ENCODE measurements at places on chromosomes 11 and 22.

DNA sequence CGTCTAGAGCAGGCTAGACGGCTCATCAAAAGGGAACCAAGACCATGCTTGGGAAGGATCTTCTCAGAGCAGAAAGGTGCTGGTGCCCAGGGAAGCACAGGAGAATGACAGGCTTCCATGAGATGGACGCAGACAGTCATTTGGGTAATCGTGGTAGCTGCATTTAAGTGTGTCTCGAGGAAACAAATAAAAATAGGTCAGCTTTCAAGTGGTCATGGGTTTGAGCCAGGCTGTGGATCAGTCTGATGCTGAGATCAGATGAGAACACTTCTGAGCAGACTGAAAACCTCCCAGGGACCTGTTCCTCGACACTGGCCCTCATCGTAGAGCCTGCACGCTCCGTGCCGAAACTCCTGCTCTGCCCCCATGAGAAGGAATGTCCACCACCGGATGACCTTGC is 4.7 kb downstream of the CARS1 start:
- no peak for DNase-seq

- DNase-seq = no peak
Observed at GRCh38 chr11:65003282-65003681, 6.5 kb upstream of the BATF2 start.

DNA sequence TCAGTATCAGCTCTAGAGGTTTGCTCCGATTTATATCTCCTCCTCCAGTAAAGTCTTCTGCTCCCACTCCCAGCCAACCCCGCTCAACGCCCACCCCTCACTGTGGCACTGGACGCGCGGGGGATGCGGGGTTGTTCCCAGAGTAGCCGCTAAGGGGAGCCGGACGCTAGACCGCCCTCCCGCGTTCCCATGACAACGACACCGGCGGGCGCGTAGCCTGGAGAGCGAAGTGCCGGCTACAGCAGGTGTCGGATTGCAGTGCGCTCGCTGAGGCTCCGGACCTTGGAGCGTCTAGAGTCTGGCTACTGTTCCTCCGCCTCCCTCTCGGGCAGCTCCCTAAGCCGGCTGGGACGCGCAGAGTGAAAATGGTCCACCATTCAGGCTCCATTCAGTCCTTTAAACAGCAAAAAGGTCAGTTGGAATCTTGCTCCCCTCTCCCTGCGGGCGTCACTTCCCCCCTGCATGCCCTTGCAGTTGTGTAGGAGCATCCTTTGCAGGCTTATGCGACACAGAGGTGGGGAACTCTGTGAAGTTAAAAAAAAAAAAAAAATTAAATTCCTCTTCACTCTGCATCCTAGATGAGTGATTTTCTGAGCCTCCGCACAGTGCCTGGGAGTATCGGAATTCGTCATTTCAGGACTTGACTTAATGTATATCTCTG is at the start of gene ANO3:
ANO3 (plus strand) TSS at position 220 of the 661 bp plus-strand sequence; CDS start at position 366, 146 bp downstream.
- no peak for DNase-seq

GRCh38 chr11:116333001-116333535 is 439.7 kb downstream of the BUD13 start:
- DNase-seq = no peak

DNA sequence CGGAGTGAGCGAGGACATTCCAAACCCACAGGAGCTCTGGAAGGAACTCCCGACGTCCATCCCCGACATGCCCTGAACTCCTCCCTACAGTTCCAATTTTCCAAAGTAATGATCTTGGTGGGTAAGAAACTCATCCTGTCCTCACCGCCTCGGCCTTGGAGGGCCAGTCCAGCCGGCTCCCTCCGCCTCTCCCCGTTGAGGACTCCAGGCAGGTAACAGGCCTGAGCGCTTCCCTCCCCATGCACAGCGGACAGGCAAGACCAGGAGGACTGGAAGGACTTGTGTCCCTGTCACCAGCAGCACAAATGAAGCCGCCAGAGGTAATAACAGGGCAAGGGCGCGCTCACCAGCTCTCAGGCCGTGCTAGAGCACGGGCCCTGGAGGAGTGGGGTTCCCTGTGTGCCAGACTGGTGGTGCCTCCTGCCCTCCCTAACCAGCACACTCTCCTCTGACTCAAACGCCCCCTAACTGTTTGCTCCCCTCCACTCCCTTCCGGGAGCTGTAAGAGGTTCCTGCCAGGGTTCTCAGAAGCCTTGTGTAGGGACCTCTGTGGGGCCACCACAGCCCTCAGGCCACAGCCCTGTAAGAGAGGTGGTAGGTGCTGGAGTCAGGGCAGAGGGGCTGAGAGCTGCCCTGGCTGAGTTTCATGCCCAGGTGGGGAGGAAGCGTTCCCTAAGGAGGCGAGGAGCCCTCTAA is 17.1 kb downstream of the OVOL1 start:
- DNase-seq = no peak

GRCh38 chr22:21845558-21846453 is 21.6 kb downstream of the MAPK1 start:
- DNase-seq = no peak

DNA sequence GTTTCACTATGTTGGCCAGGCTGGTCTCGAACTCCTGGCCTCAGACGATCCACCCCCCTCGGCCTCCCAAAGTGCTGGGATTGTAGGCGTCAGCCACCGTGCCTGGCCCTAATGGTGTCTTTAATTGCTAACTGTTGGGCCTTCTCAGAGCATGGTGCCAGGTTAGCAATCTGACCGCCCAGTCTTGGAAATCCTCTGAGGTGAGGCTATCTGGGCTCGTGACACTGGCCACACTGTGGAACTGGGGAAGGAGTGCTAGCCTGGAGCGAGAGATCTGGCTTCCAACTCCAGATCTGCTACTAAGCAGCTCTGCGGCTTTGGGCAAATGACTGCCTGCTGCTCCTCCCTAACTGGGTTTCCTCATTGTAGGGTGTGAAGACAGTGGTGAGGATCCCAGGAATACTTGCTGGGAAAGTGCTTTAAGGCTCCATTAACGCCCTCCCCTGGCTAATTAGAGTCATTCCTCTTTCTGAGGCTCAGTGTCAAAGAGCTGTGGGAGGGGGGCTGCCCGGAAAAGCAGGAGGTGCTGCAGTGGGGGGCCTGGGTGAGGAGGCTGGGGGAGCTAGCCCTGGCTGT is 35.4 kb downstream of the CHRDL2 start:
- DNase-seq = no peak

- DNase-seq = no peak
Observed at GRCh38 chr11:35947437-35947836, 3.6 kb downstream of the LDLRAD3 start.

GRCh38 chr22:37427135-37427710 is at the start of gene ELFN2:
TSS of gene ELFN2 (minus strand) at chr22:37427479. CDS start at chr22:37375534, 51,945 bp downstream.
- no peak for DNase-seq

DNA sequence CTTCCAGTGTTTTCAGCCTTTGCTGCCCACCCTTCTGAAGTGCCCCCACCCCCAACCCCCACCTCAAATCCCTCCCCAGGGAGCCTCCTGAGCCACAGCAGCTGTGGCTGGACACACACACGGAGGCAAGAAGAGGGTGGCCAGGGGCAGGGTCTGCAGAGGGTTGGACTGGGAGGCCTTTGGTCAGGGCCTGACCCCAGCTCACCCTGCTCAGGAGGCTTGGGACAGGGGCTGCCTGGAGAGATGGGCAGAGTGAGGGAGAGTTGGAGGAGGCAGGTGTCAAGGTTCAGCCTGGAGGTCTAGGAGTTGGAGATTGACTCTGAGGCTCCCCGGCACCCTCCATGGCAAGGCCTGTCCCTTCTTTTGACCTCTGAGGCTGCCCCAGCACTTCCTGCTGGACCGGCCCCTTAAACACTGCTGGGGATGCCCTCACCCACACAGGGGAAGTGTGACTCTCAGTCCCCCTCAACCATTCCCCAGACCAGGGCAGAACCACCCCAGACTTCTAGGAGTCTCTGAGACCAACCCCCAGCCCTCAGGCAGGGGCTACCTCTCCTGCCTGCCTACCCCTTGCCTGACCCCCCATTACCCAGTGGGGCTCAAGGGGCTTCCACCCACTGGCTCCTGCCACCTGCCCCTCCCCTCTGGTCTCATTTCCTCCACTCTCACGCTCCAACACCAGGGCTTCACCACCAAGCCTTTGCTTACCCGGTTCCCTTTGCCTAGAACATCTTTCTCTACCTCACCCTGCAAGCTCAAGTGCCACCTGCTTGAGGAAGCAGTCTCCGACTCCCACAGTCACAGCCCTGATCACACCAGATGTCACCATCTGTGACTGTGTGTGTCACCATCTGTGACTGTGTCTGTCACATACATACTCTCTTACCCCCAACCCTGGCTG is 8.6 kb downstream of the ARAP1 start:
- DNase-seq = no peak

DNA sequence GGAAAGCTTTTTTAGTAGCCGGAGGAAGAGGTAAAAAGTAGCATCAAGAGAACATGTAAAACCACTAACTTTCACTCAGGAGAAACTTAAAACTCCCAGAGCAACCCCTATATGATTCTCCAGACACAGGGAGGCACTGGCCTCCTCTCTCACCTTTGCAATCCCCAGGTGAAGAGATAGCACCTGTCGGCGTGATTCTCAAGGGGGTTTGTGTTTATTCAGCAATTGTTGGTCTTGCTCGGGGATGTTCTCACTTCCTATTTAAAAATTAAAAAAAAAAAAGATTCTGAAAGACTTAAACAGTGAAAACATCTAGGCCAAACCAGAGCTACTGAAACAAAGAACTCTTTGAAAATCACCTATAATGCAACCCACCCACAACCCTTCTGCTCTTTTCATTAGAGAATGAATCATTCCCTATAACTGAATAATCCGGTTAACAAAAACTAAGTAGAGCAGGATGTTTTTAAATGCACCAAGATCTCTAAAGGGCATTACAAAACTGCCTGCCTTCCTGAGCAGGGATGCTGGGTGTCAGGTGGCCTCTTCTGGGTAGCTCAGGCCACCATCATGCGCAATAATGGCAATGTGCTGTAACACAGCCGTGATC is 24.9 kb downstream of the DHCR7 start:
- no peak for DNase-seq

- DNase-seq = no peak
Observed at GRCh38 chr11:62359475-62359874, 22.2 kb downstream of the ASRGL1 start.

- DNase-seq = no peak
Observed at GRCh38 chr22:46007003-46007847, 30.3 kb upstream of the WNT7B start.

DNA sequence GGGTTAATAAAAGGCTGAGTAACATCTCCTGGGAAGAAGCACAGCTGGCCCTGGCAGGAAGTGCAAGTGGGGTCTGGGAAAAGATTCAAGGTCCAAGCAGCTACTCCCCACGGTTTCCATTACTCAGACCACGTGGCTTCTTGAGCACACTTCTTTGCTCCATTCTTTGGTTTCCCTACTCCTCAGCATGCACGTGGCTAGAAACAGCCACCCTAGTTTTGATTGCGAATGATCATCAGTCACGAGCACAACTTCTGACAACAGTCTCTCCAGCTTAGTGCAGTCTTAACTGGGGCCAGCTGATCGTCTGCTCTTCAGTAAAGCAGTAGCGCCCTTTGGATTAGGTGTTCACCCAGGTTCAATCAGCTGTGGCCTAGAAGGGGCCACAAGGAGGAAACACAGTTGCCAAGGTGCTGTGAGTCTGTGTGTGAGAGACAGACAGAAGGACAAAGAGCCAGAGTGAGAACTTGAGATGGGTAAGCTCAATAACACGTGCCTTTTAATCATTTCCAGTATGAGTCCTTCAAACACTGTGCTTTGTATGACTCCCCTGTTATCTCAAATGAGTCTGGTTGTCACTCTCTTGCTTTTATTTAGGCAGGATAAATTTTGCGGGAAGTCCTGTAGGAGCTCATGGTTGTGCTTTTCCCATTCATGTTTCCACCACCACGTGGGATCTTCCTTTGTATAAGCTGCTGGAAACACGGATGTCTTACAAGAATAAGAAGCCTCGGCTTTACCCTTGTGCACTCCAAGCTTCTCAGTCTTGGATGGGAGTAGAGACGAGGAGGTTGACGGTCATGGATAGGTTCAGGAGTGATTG is 901 bp upstream of the PARVA start:
- DNase-seq = no peak

- DNase-seq = no peak
Observed at GRCh38 chr11:64619811-64620380, 28.9 kb downstream of the SLC22A12 start.

GRCh38 chr11:8075119-8075726 is 5.8 kb upstream of the TUB start:
- DNase-seq = no peak

- DNase-seq = no peak
Observed at GRCh38 chr22:17513612-17514011, 49.7 kb upstream of the SLC25A18 start.

DNA sequence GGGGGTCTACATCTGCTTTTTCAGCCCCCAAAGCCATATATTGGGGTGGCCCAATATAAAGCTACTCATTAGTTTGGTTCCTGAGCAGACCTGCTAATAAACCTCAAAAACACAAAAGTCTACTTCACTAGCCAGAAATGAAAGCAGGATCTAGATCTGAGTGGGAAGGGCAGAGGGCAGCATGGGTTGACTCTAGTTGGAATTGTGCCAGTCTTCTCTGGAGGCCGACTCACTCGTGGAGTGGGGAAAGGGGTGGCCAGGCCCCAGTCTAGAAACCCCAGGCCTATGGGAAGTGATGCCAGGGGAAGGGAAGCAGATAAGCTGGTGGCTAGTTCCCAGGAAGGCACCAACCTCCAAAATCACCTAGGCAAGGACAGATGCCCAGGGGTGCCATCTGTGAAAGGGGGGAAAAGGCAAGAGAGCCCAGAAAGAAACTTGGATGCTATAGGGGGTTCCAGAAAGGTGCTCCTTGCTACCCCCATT is 5.3 kb downstream of the PATZ1 start:
- DNase-seq = no peak

- DNase-seq = peak; percentile 99
Observed at GRCh38 chr11:62831520-62832335, at the start of gene STX5. TSS of gene STX5 (minus strand) at chr11:62832051. CDS start at chr11:62831243, 808 bp downstream.

DNA sequence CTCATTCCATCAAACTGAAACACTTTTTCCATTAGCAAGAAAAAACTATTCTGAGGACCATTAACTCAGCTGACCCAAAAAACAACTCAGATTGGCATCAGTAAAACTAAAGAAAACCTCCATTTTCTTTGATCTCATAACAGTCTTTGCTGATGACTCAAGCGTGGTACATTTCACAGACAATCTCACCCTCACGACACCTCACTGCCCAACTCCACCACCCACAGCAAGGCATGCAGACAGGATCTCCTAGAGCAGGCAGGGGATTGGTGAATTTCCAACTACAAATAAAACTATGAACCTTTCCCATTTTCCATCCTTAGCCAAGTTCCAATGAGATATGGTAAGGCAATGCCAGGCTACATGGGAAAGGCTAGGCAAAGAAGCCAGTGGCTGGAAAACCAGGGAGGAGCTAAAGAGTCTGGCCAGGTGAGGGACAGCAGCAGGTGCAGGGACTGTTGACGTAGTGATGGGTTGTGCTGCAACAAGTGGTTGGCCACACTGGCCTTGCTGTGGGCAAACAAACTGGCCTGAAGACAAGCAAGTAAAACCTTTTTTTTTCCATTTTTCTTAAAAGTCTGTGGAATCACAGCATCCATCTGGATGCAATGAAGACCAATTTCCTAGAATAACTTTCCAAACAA is 97.2 kb downstream of the SERGEF start:
- DNase-seq = no peak

DNA sequence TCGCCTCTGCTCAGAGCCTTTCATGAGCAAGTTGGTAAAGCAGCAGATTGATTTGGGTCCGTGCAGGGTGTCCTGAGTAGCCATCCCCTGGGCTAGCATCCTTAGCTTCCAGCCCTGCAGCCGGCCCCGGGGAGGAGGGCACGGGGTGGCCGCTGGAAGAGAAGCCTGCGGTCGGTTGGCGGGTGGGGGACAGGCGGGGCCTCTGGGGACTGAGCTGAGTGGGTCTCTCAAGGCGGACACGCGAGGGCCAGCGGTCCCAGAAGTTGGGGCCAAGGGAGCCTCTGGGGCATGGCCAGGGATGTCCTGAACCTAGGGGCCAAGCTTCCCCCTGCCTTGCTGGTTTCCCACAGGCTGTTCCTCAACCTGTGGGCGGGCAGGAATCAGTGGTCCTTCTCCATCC is 143.0 kb downstream of the TBC1D22A start:
- no peak for DNase-seq

All from CD4-positive, alpha-beta T cell treated with Interleukin-6 at 100 ng/mL for 8 hours (primary cell).